T-helper 9 cell (primary cell): ENCODE measurements at places on chromosomes 12 and 14.

- DNase-seq = no peak
Observed at GRCh38 chr12:109461049-109461845, 15.9 kb downstream of the KCTD10 start.

DNA sequence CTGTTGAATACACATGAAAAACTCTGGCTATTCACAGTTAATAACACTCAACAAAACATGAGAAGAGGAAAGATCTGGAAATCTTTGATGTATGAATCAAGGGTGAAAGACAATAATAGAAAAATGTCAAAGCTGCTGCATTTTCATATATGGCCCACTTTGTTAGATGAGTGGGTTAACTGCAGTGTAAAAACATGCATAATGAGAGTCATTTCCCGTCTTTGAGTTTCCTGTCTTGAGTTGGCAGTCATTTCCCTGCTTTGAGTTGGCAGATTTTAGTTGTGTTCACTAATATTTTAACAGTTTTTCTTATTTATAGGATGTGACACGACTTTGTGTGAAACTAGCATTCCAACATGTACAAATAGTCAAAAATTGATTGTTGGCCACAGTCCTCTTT is 87.9 kb upstream of the PTPRQ start:
- DNase-seq = no peak

DNA sequence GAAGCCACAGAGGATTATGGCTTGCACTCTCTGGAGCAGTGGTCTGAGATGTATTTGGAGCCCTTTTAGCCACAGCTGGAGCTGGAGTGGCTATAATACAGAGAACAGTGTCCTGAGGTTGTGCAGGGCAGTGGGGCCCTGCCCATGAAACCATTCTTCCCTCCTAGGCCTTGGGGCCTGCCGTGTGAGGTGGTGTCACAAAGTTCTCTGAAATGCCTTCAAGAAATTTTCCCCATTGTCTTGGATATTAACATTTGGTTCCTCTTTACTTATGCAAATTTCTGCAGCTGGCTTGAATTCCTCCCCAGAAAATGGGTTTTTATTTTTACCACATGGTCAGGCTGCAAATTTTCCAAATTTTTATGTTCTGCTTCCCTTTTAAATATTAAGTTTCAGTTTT is 79.3 kb downstream of the UNC79 start:
- DNase-seq = no peak

DNA sequence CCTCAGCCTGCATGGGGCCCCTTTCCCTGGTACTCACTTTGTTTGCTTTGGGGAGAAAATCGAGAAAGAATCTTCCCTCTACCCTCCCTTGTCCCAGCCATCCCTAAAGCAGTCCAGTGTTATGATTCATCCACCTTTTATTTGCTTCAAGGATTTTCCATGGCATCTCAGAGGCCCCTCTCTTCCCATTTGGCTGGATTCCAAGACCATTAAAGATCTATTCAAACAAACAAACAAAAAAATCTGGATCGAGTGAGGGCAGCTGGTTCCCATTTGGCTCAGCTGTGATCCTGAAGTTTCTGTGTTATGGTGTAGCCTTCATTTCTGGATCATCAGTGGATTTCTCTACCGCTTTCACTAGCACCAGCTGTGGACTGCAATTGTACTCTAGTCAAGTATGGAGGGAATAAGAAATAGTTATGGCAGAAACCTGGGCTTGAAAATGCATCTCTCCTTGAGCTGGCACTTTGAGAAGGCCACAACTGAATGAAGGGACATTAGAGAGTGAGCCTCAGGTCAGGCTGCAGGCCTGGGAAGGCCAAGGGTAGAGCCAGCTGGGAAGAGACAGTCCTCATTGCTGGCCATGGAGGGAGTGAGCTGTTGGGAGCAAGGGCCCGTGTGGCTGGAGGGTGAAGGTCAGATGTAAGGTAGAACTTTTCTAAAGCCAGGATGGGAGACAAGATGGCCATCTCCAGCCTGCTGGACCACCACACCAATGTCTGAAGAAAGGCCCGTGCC is 13.7 kb downstream of the KRT71 start:
- DNase-seq = no peak
